ENCODE measurements at places on chromosomes 2 and 18.

DNA sequence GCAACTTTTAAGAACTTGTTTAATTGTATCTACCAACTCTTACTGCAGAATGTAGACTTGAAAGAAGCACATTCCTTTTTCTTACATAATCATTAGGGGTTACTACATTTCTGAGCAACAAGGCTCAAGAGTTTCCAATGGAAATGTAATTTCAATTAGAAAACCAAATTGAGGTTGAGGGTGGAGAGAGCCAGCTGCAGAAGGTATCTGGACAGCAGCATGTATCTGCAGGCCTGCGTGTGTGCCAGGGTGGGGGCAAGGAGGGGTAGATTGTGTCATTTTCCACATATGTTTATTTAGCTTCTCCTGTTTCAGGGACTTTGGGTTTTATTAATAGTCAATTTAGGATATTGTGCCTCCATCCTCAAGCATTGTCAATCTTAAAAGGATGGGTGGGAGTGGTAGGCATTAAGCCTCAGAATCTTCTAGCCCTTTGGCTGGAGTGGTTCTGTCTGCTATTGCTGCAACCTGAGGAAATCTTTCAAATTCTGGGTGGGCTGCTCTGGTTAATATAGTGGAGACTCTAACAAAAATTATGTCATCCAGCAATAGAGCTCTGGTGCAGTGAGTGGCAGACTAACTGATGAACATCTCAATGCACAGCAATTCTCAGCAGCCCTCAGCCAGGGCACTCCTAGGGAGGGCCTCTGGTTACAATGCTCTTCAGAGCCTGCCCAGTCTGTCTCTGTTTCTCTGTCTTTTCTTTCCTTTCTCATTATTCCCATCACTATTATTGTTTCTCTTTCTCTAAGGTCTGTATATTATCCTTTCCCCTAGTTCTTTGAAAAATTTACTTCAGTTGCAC, 151.4 kb downstream of the RPIA start:
- no peak for DNase-seq

- no peak for DNase-seq
These were observed 56.9 kb downstream of the LPIN2 start for GRCh38 chr18:2956056-2956455.

DNA sequence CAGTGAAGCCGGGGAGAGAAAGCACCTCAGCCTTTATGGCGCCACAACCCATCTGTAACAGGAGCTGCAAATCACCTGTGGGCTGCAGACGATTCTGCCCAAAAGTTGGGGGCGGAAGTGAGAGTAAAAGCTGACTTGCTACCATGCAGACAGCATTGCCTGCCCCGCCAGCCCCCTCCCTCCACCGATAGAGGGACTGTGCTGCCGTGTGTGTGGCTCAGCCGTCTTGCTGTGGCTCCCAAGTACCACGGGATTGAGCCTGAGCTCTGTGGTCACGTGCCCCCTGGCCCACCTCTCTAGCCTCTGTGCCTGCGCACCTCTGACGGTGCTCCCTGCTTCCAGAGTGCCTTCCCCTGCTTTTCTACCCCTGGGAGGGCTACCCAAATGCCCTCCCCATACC, 79.6 kb downstream of the GLI2 start:
- no peak for DNase-seq

DNA sequence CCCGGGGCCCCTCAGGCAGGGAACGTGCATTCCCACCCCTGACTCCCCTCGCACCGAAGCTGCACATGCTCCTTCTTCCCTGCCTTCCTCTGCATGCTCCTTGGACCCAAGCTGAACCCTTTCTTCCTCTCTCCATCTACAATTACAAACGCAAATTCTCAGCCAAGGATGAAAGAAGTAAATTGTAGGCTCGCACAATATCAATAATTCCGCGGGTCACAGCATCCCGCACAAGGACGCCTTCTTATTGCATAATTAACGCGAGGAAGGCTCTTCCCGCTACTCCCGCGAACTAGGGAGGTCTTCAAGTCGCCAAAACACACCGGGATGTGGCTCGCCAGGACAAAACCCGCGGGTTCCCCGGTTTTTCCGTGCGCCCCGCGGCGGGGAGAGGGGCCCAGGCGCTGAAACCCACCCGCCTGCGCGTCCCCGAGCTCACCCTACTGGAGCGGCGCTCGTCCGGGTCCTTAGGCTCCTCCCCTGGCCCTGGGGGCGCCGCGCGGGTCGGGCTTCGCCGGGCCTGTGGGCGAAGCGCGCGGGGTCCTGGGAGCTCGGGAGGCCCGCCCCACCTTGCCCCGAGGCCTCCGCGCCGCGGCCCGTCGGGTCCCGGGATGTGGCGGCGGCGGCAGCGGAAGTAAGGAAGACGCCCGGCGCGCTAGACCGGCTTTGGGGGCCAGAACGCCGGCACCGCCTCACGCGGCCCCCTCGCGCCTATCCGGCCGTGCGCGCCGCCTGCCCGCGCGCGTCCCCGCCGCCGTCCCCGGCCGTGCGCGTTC, at the start of gene CHST10:
Gene CHST10 (minus strand): TSS at position 734 of the 776 bp plus-strand sequence. CDS start 10,993 bp downstream, outside the sequence.
- DNase-seq: no peak

GRCh38 chr2:3470166-3470651, 49.1 kb downstream of the ADI1 start:
- DNase-seq: no peak

DNA sequence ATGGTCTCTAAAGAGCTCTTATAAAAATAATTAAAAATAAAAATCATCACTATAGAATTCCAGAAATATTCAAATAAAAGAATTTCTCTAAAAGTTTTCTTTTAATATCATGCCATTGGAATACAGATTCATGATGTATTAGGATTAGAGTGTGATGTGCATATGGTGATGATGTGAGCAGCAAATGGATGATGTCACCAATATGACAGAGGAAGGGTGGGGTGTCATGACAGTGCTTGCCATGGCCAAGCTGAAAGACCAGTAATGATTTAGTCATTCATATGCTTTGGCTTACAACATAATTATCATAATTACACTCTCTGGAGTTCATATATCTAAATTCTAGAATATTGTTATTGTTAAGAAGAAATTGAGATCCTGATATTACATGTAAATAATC, 27.4 kb upstream of the TTC32 start:
- DNase-seq: no peak

- DNase-seq: no peak
These were observed 91.4 kb upstream of the TACR1 start for GRCh38 chr2:75290600-75291150.

- DNase-seq: no peak
These were observed 150.3 kb downstream of the TFCP2L1 start for GRCh38 chr2:121134728-121135127.

- DNase-seq: no peak
These were observed 13.0 kb upstream of the ALLC start for GRCh38 chr2:3644891-3645605.

DNA sequence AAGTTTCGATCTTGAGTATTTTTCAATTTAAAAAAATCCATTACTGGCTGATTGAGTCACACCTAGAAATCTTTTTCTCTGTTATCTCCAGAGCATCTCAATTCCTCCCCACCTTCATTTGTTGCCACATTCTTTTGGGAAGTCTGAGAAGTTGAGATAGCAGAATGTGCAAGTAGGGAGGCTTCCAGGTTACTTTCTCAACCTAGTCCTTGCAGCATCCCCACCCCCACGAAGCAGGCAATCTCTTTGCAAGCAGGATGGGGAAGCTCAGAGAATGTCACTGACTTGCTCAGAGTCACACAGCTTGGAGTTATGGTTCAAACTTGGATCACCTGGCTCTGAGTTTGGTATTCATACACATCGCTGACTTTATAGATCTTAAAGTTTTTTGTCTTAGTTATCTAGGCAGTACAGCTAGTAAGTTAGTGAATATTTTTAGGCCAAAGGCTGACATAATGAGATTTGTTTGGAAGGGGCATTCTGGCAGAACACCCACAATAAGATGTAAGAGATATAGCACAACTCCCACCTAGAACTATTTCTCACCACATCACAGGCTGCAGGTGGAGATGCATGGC, 25.9 kb upstream of the LCLAT1 start:
- DNase-seq: no peak

GRCh38 chr2:223797811-223798721, 39.3 kb downstream of the AP1S3 start:
- DNase-seq: no peak

- DNase-seq: no peak
These were observed 106.4 kb downstream of the MBD2 start for GRCh38 chr18:54117853-54118773.

DNA sequence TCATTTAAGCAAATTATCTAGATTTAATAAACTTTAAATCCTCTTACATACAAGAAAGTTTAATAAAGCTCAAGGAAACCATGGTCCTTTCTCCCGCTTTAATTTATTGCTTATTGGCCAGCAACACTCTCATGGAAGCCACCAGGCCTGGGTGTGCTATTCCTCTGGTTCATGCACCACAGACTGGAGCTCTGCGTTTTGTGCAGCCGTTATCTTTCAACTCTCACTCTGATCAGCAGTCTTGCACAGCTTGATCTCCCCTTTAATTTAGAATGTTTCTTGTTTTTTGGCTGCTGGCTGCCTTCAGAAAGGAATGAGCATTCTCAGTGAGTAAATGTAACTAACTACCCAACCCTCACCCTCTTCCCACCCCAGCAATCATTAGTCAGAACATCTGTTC, 318.7 kb downstream of the MEIS1 start:
- no peak for DNase-seq
